ENCODE measurements at places on chromosomes 16 and 17. TPM values are rescaled to one million over a fixed set of nuclear protein-coding genes. Genes with fewer than 3 reads are reported as not detected.

KCNJ12 gene
- total RNA-seq = under 0.01 TPM

SCNN1B gene
- not detected for total RNA-seq

MEIOC gene
- total RNA-seq = 0.36 TPM

FZD2 gene
- 21.3 TPM for total RNA-seq

CTRB1 gene
- not detected for total RNA-seq

SPATA22 gene
- total RNA-seq = 0.28 TPM

ABCC11 gene
- under 0.01 TPM for total RNA-seq

CD300LB gene
- total RNA-seq = not detected

LRRC36 gene
- not detected for total RNA-seq

OR1F1 gene
- total RNA-seq = not detected

HOXB2 gene
- total RNA-seq = 2.7 TPM

PRMT7 gene
- total RNA-seq = 65.5 TPM

GRCh38 chr16:68704232-68704867 lies 32.7 kb upstream of the CDH1 start:
- H3K27me3 ChIP-seq = no peaks in the 10 kb centered on the region
- H3K4me3 ChIP-seq = no peak overlapping the region
- peak; percentile 48 for DNase-seq
- H3K4me1 ChIP-seq = peaks cover 4% of the 10 kb centered on the region
- no peaks in the 10 kb centered on the region for H3K36me3 ChIP-seq
- H3K27ac ChIP-seq = no peak overlapping the region

- DNase-seq = peak; percentile 96
- H3K27me3 ChIP-seq = no peaks in the 10 kb centered on the region
- peak overlapping the region; percentile 18 for H3K4me3 ChIP-seq
Observed at GRCh38 chr17:50027172-50027880, 28.6 kb upstream of the ITGA3 start.

- H3K4me3 ChIP-seq = no peak overlapping the region
- H3K4me1 ChIP-seq = peaks cover 23% of the 10 kb centered on the region
- peak overlapping the region; percentile 42 for H3K27ac ChIP-seq
- H3K36me3 ChIP-seq = no peaks in the 10 kb centered on the region
Observed at GRCh38 chr17:72422505-72423285, 301.9 kb downstream of the SOX9 start.

GRCh38 chr16:89343501-89344457 lies 126.3 kb downstream of the ZNF778 start:
- no peak overlapping the region for H3K4me3 ChIP-seq
- no peaks in the 10 kb centered on the region for H3K36me3 ChIP-seq
- H3K27me3 ChIP-seq = no peaks in the 10 kb centered on the region
- no peak overlapping the region for H3K27ac ChIP-seq

GRCh38 chr17:44144966-44145739 lies 3.4 kb downstream of the HROB start:
- peak; percentile 71 for DNase-seq
- no peak overlapping the region for H3K27ac ChIP-seq

- H3K27me3 ChIP-seq = no peaks in the 10 kb centered on the region
- H3K4me1 ChIP-seq = peaks cover 11% of the 10 kb centered on the region
- no peak overlapping the region for H3K4me3 ChIP-seq
- DNase-seq = no peak
- no peaks in the 10 kb centered on the region for H3K36me3 ChIP-seq
Observed at GRCh38 chr17:1582374-1582773, 19.8 kb upstream of the PITPNA start.

DNA sequence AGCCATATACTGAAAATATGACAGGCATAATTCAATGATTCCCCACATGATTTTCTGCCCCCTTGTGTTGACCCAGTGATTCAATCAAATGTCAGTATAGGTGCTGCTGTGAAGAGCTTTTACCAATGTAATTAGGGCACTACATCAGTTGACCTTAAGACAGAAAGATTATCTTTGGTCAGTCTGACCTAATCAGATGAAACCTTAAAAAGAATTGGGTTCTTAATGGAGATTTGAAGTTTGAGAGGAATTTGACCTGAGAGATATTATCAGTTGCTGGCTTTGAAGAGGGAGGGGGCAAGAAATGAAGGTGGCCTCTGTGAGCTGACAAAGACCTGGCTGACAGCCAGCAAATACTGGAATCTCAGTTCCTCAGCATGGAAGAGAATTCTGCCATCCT lies 358.7 kb upstream of the CA10 start:
- DNase-seq = no peak
- no peaks in the 10 kb centered on the region for H3K4me1 ChIP-seq
- H3K36me3 ChIP-seq = no peaks in the 10 kb centered on the region
- no peak overlapping the region for H3K4me3 ChIP-seq
- H3K27me3 ChIP-seq = no peaks in the 10 kb centered on the region

DNA sequence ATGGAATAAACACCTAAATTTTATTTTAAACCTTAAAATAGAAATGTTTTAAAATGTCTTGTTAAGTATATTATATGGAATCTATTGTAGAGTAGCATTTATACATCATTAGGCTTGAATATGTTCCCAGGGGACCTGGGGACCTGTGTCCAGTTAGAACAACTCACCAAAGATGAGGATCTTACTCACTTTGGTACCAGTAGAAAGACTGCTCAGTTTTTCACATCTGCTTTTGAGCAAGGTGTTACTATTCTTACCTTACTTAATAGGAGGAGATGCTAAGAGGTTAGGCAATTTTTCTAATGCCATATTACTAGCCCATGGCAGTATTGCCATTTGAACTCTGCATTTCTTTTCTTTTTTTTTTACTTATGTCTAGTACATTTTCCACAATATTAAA lies 14.7 kb downstream of the STXBP4 start:
- peaks cover 3% of the 10 kb centered on the region for H3K4me1 ChIP-seq
- no peak overlapping the region for H3K27ac ChIP-seq
- no peak for DNase-seq
- no peak overlapping the region for H3K4me3 ChIP-seq

- no peaks in the 10 kb centered on the region for H3K4me1 ChIP-seq
- no peak overlapping the region for H3K27ac ChIP-seq
- H3K36me3 ChIP-seq = no peaks in the 10 kb centered on the region
- DNase-seq = no peak
Observed at GRCh38 chr16:9820476-9821246, 361.6 kb downstream of the GRIN2A start.

- DNase-seq = no peak
- no peaks in the 10 kb centered on the region for H3K27me3 ChIP-seq
- H3K27ac ChIP-seq = no peak overlapping the region
- peaks cover 31% of the 10 kb centered on the region for H3K36me3 ChIP-seq
- peaks cover 8% of the 10 kb centered on the region for H3K4me1 ChIP-seq
Observed at GRCh38 chr16:27231692-27232060, 28.4 kb downstream of the KDM8 start.

DNA sequence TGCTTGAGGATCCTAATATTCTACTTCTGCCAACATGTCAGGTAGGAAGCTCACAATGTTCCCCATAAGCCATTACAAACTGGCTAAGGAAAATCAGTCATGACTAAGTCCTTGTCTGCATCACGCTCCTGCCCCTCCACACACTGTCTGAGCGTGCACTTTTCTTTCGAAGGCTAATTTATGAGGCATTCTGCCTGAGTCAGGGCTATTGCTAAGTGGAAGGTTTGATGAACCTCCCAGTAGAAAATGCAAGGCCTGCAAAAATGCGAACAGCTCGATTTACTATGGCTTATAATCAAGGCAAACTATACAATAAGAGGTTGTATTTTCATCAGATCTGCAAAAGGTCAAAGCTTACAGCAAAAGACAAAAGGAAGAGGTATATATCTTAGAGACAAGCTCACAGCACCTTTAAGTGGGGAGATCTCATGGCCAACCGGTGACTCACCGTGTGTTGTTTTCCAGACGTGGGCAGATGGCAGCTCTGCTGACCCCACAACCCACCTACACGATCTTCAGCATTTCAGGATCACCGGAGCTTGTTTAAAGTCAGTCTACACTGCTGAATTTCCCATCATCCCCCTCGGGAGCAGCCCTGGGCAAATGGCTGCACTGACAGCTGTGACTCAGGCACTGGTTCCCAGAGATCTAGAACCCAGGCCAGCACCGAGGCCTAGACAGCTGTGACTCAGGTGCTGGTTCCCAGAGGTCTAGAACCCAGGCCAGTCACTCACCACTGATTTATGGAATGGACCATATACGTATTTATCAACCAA lies 26.1 kb downstream of the MEAK7 start:
- peaks cover 32% of the 10 kb centered on the region for H3K36me3 ChIP-seq
- peak; percentile 88 for DNase-seq

DNA sequence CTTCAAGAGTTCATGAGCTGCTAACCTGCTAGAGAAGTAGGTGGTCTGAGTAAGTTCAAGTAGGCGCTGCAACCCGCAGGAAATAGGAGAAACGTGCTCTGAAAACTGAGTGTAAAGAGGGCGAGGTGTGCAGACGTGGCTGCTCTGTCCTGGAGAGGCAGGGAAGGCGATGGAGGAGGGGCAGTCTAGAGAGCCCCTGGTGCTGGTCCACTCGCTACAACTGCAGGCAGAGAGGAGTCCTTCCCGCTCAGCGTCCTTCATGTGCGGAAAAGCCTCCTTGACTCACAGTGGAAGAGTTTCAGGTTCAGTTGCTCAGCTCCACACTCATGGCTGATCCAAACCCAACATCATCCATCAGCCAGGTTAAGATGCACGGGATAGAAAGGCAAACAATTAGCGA lies 12.1 kb downstream of the ABCA3 start:
- no peak overlapping the region for H3K4me3 ChIP-seq
- no peak overlapping the region for H3K27ac ChIP-seq
- no peak for DNase-seq
- no peaks in the 10 kb centered on the region for H3K36me3 ChIP-seq
- H3K27me3 ChIP-seq = peaks cover 57% of the 10 kb centered on the region

GRCh38 chr16:55283812-55284717 lies 39.9 kb upstream of the IRX6 start:
- no peak for DNase-seq
- no peaks in the 10 kb centered on the region for H3K36me3 ChIP-seq
- H3K27ac ChIP-seq = no peak overlapping the region
- H3K27me3 ChIP-seq = no peaks in the 10 kb centered on the region
- H3K4me1 ChIP-seq = no peaks in the 10 kb centered on the region

Data from IMR-90 (cell line).